ENCODE measurements at places on chromosomes 2 and 18.

DNA sequence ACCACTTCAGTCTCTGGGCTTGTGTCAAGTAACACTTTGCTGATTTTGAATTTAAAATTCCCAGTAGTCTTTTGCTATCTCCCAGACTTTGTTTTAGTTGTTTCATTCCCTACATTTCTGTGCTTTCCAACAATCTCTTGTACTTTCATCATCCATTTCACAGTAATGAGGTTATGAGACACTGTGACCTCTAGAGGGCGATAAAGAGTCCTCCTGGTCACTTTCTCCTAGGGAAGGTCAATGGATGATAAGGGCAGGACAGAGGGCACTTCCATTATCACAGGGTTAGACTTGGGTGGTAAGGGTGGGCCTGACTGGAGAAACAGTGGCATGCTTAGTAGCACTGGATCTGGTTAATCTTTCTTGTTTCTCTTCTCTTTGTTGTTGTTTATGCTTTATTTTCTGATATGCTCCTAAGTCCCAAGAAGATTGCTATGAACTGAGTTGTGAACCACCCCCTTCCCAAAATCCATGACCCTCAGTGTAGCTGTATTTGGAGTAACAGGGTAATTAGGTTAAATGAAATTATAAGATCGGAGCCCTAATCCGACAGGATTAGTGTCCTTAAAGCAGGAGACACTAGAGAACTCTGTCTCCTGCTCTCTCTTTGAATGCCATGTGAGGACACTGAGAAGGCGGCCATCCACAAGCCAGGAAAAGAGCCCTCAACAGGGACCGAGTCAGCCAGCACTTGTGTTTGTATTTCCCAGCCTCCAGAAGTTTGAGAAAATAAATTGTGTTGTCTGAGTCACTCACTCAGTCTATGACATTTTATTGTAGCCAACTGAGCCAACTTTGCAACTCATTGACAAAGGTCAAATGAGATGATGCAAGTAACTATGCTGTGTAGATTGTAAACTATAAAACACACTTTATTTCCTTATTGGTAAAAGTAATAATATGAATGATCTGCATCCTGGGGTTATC, 779.2 kb downstream of the CNTNAP5 start:
- peak; percentile 73 for DNase-seq

GRCh38 chr2:138157372-138157771, 193.1 kb downstream of the HNMT start:
- no peak for DNase-seq

- DNase-seq = no peak
These were observed 442.4 kb downstream of the EPHA4 start for GRCh38 chr2:221129657-221130056.

GRCh38 chr18:43917520-43917919, 640.2 kb upstream of the SYT4 start:
- no peak for DNase-seq

GRCh38 chr2:138867341-138867740, 87.2 kb upstream of the NXPH2 start:
- DNase-seq = no peak

- no peak for DNase-seq
These were observed 39.1 kb downstream of the CDC42EP3 start for GRCh38 chr2:37632310-37632709.

GRCh38 chr2:186995092-186995491, 146.1 kb upstream of the ZSWIM2 start:
- peak; percentile 59 for DNase-seq

DNA sequence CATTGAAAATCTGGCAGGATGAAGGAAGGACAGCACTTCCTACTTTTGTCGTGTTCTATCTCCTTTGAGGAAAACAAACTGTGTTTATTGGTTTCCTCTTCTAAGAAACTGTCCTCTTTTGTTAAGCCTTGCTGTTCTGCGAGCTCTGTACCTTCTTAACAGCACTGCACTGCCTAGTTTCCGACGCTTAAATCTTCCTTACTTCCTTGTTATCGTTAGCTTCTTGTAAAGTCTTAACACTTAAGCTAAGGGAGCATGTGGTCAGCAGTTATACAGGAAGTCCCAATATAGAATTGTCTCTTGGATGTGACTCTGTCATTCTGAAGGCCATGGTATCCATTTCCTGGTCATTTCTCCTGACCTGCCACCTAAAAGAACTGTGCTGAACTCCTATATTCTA, 552.8 kb upstream of the NRP2 start:
- DNase-seq = no peak

GRCh38 chr2:235983016-235983415, 185.2 kb downstream of the GBX2 start:
- DNase-seq = no peak

DNA sequence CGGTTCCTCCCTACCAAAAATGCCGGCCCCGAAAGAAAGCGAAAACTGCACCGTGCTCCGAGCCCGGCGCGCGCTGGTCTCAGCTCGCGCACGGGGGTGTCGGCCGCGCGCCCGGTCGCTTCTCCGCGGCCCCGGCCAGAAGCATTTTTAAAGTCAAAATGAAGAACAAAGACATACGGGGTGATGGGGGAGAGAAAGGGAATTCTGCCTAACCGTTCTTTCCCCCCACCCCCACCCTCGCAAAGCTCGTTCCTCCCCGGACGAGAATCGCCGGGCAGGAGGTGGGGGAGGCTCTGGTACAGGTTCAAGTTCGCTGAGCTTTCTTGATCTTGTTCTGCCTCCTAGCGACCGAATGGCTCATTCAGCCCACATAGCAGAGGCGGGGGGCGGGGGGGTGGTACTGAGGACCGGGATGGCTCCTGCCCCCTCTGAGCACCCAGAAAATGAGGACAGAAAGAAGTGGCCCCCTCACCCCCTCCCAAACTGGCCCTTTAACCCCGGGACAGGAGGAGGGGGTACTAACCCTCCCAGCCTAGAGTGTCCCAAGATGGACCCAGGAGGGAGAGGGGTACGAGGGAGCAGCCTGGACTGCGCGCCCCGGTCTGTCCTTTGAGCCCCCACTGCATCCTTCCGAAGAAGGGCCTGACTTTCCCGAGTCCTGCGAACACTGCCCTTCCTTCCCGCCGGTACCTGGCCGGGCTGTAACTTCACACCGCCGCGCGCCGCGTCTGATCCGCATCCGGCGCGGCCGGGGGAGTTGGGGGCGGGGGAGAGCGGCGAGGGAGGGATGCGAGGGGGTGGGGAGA, 3.1 kb downstream of the BCL11A start:
- peak; percentile 90 for DNase-seq

GRCh38 chr2:47339745-47340541, 63.0 kb upstream of the MSH2 start:
- DNase-seq = no peak

DNA sequence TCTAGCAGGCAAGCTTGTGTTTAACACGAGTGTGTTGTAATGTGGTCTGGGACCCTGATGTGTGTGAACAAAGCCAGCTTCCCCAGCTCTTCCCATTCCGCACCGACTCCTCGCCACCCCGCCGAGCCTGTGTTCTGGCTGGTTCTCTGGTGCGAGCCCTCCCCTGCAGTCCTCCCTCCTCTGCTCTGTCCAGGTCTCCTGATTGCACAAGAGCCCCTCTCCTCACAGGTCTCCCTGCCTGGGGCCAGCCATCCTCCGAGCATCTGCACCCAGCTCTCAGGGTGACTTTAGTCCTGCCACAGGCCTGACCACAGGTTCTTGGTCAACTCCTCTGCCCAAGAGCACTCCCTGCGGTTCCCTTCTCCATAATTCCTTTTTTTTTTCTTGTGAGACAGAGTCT, 13.2 kb downstream of the SLC66A3 start:
- DNase-seq = no peak

DNA sequence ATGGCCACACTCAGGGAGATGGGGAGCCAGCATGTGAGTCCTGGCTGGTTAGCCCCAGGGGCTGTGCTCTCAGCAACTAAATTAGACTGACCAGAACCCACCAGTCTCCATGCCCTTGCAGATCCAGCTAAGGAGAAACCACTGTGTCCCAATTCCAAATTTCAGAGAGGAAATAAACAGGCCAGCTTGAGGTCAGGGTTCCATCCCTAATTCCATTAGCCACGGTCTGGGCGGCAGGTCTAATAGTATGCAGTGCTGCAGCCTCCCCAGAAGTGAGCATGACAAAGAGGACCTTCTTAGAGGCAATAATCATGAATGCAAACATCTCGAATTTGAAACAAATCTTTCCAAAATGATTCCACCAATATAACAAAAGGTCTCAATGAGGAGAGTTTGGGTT, 671.2 kb downstream of the BCL11A start:
- DNase-seq = no peak

GRCh38 chr2:64837925-64838641, 151.1 kb upstream of the SLC1A4 start:
- DNase-seq = no peak

GRCh38 chr2:236173036-236173728, 5.0 kb upstream of the GBX2 start:
- no peak for DNase-seq

DNA sequence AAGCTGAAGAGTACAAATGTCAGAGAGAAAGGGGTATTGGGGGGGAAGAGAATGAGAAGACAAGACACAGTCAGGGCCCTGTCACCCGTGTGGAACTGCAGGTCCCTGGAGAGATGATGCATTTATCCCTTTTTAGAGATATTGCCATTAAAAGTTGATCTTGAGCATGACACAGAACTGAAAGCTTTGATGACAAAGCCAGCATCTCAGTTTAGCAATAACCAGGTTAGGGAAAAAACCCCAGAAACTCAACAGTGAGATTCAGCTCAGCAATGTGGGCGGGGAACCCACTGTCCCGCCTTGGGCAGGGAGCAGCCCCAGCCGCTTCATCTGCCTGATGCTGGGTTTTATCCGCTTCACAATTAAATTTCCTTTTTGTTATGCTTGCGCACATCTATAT, 181.1 kb downstream of the NEDD4L start:
- no peak for DNase-seq

DNA sequence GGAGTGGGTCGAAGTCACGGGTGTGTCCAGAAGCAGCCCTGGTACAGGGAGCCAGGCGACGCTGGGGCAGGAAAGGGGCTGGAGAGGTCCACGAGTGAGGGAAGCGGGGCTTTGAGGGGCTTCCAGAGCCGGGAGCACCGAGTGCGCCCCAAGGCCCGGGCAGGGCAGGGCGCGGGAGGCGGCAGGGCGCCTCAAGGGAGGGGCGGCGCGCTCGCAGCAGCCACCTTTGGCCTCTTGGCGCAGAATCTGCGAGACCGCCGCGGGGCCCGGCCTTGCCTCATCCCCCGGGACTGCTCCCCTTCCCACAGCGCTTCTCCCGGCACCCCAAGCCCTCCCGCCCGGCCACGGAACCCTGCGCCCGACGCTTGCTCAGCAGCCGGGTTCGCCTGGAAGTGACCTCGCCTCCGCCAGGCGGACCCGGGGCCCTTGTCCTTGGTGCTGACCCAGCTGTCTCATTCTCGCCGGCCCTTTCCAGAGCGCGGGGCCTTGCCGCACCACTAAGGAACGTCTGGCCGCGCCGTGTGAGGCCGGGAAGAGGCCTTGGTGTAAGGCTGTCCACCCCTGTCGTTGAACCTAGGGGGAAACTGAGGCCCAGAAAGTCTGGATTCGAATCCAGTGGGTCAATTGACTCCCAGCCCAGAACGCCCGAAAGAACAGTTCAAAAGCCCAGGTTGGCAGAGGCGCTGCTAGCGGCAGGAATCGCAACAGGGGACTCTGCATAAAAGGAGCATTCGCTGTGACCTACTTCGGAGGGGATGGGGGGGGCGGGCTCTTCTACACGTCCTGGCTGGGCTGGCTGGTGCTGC, 584 bp upstream of the DNER start:
- peak; percentile 78 for DNase-seq

All from cardiac muscle cell (in vitro differentiated cells and primary cell).